ENCODE measurements at places on chromosomes 1 and 21. TPM values are rescaled to one million over a fixed set of nuclear protein-coding genes. Genes with fewer than 3 reads are reported as not detected.

The PALMD gene
- 0.05 TPM for total RNA-seq

GRCh38 chr21:46457801-46458314 lies 833 bp upstream of the DIP2A start:
- no peak for DNase-seq

DNA sequence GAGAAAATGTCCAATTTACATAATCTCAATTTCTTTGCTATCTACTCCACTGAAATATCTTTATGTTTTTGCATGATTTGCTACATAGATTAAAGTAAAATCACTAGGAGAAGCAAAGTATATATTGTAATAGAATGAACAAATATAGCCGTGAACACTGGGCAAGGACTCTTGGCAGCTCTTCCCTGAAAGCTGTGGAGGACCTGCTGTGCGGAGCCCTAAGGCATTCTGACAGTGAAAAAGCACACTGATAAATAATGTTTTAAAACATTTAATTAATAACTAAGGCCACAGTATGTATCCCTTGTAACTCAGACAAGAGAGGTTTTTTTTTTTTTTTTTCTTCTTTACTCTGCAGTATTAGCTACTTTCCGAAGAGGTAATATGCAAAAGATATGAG lies 256.1 kb upstream of the DPYD start:
- no peak for DNase-seq

The PRAMEF13 gene
- total RNA-seq: not detected

DNA sequence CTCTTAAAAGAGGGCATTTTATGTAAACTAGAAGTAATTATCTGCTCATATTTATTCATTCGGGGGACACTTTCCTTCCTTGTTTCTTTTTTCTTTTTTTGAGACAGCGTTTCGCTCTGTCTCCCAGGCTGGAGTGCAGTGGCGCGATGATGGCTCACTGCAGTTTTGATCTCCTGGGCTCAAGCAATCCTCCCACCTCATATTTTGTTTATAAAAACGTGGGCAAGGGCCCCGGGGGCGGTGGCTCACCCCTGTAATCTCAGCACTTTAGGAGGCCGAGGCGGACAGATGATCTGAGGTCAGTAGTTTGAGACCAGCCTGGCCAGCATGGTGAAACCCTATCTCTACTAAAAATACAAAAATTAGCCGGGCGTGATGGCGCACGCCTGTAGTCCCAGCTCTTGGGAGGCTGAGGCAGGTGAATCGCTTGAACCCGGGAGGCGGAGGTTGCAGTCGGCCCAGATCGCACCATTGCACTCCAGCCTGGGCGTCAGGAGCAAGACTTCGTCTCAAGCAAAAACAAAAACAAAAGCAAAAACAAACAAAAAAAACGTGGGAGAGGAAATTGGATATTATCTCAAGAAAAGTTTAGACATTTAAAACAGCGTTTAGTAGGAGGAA lies 926 bp upstream of the DFFA start:
- DNase-seq: no peak

- peak; percentile 12 for DNase-seq
Measured at GRCh38 chr1:1678581-1679380, 13.8 kb downstream of the SLC35E2B start.

The FCRL6 gene
- not detected for total RNA-seq

The ARHGEF16 gene
- total RNA-seq: 10.1 TPM

The CSF3R gene
- 0.31 TPM for total RNA-seq

DNA sequence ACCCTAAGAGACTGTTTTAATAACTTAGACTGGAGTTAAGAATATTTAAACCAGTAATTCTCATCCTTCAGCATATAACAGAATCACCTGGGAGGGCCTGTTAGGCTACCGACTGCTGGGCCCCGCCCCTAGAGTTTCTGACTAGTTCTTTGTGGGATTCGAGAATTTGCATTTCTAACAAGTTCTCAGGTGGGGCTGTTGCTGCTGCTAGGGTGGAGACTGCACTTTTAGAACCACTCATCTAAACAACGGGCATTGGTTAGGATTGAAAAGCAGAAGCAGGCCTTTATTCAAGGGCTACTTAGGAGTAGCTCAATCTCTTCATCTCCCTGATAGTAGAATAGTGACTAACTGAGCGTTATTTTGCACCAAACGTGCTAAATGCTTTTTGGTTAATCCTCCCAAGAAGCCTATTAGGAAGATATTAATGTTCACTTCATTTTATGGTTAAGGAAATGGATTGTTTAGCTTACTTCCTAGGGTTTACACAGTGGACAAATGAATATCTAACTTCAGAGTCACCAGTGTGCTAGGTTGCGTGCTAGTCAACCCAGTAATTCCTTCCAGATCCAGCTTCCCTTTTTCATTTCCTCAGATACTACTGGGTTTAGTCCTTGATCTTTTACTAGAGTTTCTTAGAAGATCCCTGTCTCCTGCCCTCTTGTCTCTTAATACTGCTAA lies 31.1 kb upstream of the UAP1 start:
- DNase-seq: no peak

- no peak for DNase-seq
Measured at GRCh38 chr1:89260042-89260441, 12.6 kb downstream of the GBP5 start.

DNA sequence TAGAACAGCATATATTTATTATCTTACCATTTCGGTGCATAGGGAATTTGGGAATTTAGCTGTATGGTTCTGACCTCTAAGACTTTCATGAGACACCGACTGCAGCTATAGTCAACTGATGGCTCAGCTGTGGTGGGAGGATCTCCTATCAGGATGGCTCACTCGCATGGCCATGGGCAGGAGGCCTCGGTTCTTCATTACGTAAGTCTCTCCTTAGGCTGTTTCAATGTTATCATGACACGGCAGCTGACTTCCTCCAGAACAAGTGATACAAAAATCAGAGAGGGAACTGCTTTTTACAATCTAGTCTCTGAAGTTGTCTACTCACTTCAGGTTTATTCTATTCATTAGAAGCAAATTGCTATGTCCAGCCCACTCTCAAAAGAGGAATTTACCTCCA lies 13.3 kb upstream of the CAPN8 start:
- no peak for DNase-seq

DNA sequence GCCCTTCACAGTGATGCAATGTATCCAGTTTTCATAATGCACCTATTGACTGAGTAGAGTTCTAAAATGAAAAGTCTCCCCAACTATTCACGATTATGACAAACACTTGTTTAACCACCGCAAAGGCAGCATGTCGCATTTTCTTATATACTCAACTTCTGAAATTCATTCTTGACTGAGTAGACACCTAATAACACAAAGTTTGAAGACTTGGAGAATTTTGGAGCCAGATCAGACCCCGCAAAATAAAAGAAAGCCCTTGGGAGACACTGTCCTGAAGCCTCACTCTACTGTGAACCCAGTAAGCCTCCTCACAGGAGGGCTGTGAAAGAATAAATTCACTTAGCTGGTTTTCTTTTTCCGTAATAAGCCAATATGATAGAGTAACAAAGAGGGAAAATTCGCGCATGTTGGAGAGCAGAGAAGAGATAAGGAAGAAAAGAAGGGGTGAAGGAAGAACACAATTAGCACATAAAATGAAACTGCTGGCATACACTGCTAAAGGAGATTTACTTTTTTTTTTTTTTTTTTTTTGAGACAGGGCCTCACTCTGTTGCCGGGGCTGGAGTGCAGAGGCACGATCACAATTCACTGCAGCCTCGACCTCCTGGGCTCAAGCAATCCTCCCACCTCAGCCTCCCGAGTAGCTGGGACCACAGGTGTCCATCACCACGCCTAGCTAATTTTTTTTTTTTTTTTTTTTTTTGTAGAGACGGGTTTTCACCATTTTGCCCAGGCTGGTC lies 492 bp upstream of the COLGALT2 start:
- DNase-seq: no peak

The TAS1R2 gene
- total RNA-seq: not detected

- DNase-seq: peak; percentile 85
Measured at GRCh38 chr1:28417441-28417922, 47.9 kb downstream of the PHACTR4 start.

DNA sequence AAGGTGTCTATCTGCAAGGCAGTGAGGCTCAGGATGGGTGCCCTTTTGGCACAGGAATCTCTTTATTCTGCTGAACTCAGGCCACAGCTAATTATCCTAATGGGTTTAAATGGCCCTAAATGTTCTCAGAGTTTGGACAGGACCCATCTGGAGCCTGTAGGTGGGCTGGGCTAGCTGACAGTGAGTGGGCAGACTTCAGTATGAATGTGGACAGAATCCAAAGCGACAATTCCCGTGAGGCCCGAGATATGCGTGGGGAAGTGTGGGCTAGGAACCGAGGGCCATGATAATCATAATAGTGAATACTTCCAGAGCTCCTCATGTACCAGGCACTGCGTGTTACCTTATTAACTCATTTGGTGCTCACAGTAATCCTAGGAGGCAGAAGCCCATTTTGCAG lies 165.3 kb downstream of the GRIK3 start:
- DNase-seq: no peak

DNA sequence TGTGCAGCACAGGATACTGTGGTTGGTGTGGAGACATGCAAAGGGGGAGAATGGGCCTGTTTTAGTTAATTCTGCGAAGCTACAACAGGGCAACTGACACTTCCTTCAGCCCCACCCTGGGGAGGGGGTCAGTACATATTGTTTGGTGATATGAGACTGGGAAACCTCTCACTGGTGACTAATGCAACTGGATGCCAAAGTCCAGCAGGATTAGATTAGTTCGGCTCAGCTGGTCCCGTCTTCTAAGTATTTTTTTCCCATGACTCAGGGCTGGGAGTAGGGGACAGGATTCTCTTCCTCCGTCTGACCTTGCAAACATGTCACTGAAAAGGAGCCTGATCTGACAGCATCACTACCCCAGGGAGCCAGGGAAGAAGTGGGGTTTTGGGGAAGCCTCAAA lies 43.0 kb downstream of the PLXNA2 start:
- DNase-seq: no peak

DNA sequence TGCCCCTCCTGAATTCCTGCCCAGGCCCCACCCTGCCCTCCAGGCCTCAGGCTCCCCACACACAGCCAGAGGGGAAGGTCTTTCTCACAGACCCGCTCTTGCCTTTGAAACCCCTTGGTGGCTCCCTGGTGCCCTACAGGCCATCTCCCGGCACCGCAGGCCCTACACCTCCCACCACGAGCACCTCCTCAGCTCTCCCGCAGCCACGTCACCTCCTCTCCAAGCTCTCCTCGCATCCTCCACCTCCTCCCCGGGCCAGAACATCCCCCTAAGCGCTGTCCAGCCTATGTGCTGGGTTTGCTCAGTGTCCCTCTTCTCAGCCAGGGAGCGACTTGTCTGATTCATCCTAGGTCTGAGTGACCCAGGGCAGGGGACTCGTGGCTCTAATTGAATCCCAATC lies 66.4 kb downstream of the DMRTB1 start:
- no peak for DNase-seq

GRCh38 chr1:162187687-162188276 lies 118.3 kb downstream of the NOS1AP start:
- no peak for DNase-seq

GRCh38 chr1:94854458-94855306 lies 34.5 kb downstream of the SLC44A3 start:
- DNase-seq: peak; percentile 70

- no peak for DNase-seq
Measured at GRCh38 chr1:75257424-75257823, 123.2 kb downstream of the LHX8 start.

DNA sequence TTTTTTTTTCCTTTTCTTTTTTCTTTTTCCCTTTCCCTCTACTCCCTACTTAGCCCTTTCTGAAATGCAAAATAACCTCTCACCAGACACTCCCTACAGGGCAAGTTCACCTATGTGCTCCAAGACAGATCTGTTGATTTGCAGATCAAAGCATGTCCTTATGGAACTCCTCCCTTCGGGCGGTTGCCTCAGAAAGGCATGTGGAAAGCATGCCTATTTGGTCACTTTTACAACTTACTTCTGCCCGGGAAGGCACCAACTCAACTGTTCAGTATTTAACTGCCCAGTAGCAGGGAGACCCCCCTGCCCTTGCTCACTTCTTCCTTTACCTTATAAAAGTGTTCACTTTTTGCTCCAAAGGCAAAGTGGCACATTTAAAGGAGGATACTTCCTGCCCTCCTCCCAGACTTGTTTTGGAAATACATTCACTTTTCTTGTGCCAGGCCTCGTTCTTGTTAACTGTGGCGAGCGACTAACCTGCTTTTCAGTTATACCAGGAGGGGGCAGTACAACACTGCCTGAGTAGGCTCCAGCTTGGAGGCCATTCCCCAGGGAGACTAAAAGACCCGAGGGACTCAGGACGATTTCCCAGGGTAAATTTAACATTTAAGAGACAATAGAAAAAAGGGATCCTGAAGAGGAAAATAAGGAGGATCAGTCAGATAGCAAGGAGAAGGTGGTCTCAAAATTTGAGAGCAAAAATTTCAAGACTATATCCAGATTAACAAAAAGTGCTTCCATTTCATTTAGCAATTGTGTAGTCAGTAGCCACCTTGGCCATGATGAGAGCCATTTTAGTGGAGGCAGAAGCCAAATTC lies 12.3 kb upstream of the SLAMF7 start:
- peak; percentile 30 for DNase-seq

GRCh38 chr1:150874455-150875196 lies 1.8 kb downstream of the ARNT start:
- no peak for DNase-seq

- DNase-seq: no peak
Measured at GRCh38 chr1:8938232-8938999, 7.3 kb upstream of the CA6 start.

DNA sequence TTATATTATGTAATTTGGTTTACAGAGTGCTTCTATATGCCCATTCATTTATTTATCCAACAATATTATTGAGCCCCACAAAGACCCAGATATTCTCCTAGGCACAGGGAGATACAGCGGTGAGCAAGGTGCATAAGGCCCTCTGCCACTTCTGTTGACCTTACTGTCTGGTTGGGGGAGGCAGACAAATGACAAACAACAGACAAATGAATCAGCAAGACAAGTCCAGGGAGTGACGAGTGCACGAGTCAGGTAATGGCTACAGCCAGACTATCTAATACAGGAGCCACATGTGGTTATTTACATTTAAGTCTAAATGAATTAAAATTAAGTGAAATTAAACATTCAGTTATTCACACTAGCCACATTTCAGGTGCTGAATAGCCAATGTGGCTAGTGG lies 22.0 kb upstream of the BCAR3 start:
- DNase-seq: no peak

The WDR64 gene
- not detected for total RNA-seq

DNA sequence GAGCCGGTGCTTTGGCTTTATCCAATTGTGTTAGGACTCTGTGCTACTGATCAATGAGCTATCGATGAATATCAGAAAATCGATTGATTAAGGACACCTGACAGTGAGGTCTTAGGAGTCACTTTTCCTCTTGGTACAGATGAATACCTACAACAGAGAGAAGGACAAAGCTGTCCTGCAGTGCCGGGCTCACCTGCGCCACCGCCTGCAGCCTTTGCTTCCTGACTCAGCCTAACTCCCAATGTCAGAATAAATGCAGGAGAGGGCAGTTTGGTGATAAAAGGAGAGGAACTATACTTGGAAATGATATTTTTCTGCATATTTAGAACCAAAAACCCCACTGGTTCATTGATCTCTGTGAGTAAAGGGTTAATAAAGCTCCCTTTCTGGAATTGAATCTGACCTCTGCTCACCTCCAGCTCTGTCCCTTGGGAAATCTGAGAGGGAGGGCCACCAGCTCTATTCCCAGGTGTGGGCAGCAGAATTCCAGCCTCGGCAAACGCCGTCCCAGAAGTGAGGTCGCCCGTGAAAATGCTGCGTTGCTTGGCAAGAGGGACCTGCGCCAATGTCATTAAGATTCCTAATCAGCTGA lies 39.3 kb downstream of the POFUT2 start:
- no peak for DNase-seq

GRCh38 chr1:23562137-23562876 lies 3.0 kb upstream of the ID3 start:
- DNase-seq: no peak

GRCh38 chr1:59393211-59394180 lies 96.6 kb downstream of the FGGY start:
- no peak for DNase-seq

The AQP10 gene
- not detected for total RNA-seq
